ENCODE measurements at places on chromosomes 13 and 19. TPM values are rescaled to one million over a fixed set of nuclear protein-coding genes. Genes with fewer than 3 reads are reported as not detected.

CEACAM7 gene
- total RNA-seq = not detected

FPR1 gene
- total RNA-seq = 0.46 TPM

MBD3L2 gene
- total RNA-seq = not detected

GRCh38 chr19:43760941-43761340 lies 6.2 kb upstream of the SMG9 start:
- H3K27me3 ChIP-seq = no peaks in the 10 kb centered on the region
- no peak for DNase-seq
- H3K4me3 ChIP-seq = no peak overlapping the region
- peaks cover 61% of the 10 kb centered on the region for H3K4me1 ChIP-seq
- H3K27ac ChIP-seq = no peak overlapping the region

DNA sequence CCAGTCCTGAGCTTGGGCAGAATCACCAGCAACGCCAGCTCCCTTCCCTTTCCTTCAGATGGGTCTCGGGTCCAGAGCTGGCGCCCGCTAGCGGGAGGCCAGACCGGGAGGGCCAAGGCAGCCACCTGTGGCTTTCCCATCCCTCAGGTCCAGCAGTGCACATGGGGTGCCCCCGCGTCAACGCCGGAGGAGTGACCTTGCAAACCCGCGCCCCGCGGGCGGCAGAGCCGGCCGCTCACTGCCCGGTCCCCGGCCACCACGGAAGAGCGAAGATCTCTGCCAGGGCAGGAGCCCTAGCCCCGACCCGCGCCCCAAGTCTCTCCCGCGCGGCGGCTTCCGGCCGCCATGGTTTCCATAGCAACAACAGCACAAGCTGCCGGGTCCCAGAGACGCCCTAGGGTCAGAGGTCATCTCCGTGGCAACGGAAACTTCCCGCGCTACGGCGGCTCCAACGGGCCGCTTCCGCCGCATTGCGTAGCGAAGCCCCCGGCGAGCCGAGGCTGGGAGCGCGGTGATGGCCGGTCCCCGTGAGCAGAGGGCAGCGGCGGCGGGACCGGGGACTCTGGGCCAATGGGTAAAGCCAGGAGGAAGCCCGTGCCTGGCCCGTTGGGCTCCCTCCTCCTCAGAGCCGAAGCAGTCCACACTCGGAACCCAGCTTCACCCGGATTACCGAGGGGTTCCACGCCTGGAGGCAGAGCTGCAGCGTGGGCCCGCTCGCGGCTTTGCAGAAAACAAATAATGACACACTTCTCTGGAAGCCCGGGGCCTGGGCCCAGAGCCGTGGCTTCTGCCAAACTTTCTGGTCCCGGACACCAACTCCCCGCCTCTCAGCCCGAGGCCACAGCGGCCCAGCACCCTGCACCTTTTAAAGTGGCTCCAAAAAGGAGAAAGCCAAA lies 7.4 kb downstream of the FGF14 start:
- no peak for DNase-seq
- H3K4me3 ChIP-seq = no peak overlapping the region
- peaks cover 96% of the 10 kb centered on the region for H3K27me3 ChIP-seq
- no peaks in the 10 kb centered on the region for H3K36me3 ChIP-seq
- H3K4me1 ChIP-seq = no peaks in the 10 kb centered on the region

DNA sequence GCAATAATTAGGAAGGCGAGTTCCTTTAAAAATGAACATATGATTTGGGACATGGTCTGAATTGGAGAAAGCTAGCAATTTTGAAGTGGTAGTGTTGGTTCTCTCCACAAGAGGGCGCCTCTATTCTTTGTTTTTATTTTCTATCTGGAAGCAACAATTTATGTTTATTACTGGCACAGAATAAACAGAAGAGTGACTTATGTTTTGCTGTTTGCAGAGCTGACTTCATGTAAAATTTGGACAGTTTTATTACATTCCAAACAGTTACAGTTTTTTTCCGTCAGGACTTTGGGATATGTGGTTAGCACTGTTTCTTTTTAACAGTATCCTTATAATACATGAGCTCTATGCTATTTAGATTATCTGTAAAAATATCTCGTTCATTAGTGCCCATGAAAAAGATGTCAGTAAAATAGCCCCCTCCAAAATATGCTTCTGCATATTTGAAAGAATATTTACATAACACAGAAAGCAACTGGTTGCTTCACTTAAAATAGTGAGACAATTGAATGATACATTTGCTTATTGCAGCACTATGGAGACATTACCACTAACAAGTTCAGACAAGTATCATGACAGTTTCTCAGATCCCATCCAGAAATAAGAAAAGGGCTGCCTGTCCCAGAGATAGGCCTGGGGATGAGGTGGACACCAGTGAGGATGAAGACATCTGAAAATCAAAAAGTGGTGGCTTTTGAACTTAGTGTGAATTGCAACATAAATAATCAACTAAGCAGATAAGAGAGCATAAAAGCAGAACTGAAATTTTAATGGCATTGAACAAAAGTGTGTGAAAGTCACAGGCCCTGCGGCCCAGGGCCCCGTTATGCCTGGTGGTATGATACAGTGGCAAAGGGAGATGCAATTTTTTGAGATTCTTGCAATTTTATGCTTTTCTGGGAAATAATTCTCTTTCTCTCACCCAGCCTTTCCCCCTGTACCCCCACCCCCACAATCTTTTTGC lies 32.3 kb upstream of the FGF9 start:
- DNase-seq = peak; percentile 64
- 0 out of 2 replicates have a peak, but pooled peaks cover 6% of the 10 kb centered on the region for H3K27me3 ChIP-seq
- no peaks in the 10 kb centered on the region for H3K36me3 ChIP-seq
- H3K4me3 ChIP-seq = no peak overlapping the region

DNA sequence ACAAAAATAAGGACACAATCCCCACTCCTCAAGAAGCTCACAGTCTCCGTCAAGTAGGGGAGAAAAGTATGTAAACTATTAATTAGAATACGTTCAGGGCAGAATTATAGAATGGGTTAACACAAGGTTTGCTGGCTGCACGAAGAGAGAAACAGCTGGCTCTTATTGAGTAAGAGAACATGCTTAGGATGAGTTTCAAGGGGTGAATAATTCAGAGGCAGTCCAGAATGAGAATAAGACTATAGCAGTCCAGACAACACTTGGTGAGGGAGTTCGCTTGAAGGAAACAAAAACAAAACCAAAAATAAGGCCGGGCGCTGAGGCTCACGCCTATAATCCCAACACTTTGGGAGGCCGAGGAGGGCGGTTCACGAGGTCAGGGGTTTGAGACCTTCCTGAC lies 61.9 kb downstream of the THSD1 start:
- H3K4me1 ChIP-seq = peaks cover 8% of the 10 kb centered on the region
- no peaks in the 10 kb centered on the region for H3K27me3 ChIP-seq
- H3K27ac ChIP-seq = no peak overlapping the region
- no peak overlapping the region for H3K4me3 ChIP-seq

- no peak overlapping the region for H3K27ac ChIP-seq
- DNase-seq = no peak
- no peaks in the 10 kb centered on the region for H3K36me3 ChIP-seq
These were observed 31.6 kb upstream of the TFDP1 start for GRCh38 chr13:113552786-113553434.

- peak overlapping the region; percentile 90 for H3K4me3 ChIP-seq
- H3K27ac ChIP-seq = peak overlapping the region; percentile 53
- peaks cover 36% of the 10 kb centered on the region for H3K4me1 ChIP-seq
- no peaks in the 10 kb centered on the region for H3K27me3 ChIP-seq
These were observed 571 bp downstream of the SAFB2 start for GRCh38 chr19:5621945-5622464.

DNA sequence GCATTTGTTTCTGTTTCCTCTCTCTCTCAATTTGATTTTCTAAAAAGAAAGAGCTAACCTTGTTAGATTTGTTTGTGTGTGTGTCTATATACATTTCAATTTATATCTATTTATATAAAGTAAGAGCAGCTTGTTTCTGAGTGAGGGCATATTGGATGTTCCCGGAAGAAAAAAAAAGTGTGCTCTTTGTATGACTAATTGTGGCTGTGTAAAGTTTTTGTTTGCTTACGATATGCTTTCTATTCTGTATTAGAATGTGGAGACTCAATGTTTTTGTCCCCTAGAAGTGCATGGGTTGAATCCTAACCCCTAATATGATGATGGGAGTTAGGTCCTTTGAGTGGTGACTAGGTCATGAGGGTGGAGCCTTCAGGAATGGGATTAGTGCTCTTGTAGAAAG lies 66.6 kb upstream of the C1QTNF9B start:
- no peak overlapping the region for H3K27ac ChIP-seq
- H3K36me3 ChIP-seq = no peaks in the 10 kb centered on the region
- H3K4me3 ChIP-seq = no peak overlapping the region
- H3K27me3 ChIP-seq = no peaks in the 10 kb centered on the region
- DNase-seq = peak; percentile 48
